ENCODE measurements at places on chromosomes 2 and 18.

DNA sequence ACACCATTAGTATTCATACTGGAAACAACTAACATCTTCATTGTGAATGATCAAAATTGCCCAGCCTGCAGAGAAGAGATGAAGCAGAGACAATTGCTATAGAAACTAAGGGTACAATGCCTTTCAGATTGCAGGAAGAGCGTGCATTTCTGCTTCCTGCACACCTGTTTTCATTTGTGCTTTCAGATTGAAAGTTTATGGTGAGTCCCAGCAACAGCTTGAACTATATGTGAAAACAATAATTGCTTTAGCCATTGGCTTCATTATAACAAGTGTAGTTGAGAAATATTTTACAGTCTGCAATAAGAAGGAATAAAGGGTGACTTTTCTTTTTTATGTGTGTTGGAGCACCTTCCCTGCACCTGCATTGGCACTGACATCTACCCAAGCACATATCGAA lies 136.3 kb downstream of the CD8B2 start:
- no peak for DNase-seq

GRCh38 chr2:157318884-157319283 lies 6.7 kb downstream of the ERMN start:
- no peak for DNase-seq

GRCh38 chr2:20231598-20232026 lies 6.7 kb upstream of the SDC1 start:
- no peak for DNase-seq

- no peak for DNase-seq
Measured at GRCh38 chr18:79348066-79348465, 47.7 kb upstream of the NFATC1 start.

GRCh38 chr2:10407432-10407831 lies 40.7 kb downstream of the ODC1 start:
- DNase-seq = no peak

- DNase-seq = no peak
Measured at GRCh38 chr2:208189810-208190503, at the start of gene C2orf80. Gene C2orf80, minus strand, starts transcription at chr2:208190030. Its CDS starts 3,044 bp downstream, at chr2:208186986.

GRCh38 chr18:23523429-23524212 lies 20.3 kb downstream of the RMC1 start:
- DNase-seq = peak; percentile 87

- no peak for DNase-seq
Measured at GRCh38 chr2:224347176-224348051, 54.5 kb downstream of the FAM124B start.

DNA sequence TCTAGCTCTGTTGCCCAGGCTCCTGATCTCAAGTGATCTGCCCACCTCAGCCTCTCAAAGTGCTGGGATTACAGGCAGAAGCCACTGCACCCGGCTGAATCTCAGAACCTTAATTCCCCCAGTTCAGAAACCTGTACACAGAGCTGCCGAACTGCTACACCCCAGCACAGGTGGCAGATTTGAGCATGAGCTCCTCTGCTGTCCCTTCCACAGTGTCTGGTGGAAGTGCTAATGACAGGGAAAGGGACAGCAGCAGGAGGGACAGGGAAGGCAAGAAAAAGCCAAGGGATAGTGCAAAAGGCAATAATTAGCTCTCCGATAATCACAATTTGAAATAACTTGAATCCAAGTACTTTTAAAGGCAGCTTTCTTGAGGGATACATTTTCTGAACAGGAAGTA lies 211.4 kb upstream of the ZNF521 start:
- DNase-seq = no peak
